ENCODE measurements at places on chromosomes 7 and 10.

GRCh38 chr10:33666686-33667480, 332.4 kb upstream of the NRP1 start:
- no peak for DNase-seq

DNA sequence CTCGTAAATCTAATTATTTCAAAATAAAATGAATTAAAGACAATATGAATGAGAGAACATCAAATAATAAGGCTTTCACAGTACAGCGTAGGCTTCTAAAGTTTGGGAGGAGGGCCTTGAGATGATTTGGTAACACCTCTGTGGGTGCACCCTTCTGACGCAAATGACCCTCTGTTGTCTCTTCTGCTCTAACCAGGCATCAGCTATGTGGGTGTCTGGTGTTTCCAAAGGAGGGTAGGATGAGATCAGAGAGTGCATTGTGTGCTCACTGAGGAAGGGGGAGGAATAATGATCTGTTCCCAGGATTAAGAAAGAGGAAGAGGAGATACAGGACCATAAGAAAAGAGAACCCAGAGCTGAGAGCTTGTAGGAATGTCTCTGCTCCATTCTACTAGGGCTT, 420.4 kb downstream of the SDK1 start:
- DNase-seq, result no peak

- DNase-seq, result no peak
Measured at GRCh38 chr10:374354-374753, 239.1 kb downstream of the ZMYND11 start.

GRCh38 chr10:26855186-26855585, 5.6 kb downstream of the ABI1 start:
- DNase-seq, result no peak

DNA sequence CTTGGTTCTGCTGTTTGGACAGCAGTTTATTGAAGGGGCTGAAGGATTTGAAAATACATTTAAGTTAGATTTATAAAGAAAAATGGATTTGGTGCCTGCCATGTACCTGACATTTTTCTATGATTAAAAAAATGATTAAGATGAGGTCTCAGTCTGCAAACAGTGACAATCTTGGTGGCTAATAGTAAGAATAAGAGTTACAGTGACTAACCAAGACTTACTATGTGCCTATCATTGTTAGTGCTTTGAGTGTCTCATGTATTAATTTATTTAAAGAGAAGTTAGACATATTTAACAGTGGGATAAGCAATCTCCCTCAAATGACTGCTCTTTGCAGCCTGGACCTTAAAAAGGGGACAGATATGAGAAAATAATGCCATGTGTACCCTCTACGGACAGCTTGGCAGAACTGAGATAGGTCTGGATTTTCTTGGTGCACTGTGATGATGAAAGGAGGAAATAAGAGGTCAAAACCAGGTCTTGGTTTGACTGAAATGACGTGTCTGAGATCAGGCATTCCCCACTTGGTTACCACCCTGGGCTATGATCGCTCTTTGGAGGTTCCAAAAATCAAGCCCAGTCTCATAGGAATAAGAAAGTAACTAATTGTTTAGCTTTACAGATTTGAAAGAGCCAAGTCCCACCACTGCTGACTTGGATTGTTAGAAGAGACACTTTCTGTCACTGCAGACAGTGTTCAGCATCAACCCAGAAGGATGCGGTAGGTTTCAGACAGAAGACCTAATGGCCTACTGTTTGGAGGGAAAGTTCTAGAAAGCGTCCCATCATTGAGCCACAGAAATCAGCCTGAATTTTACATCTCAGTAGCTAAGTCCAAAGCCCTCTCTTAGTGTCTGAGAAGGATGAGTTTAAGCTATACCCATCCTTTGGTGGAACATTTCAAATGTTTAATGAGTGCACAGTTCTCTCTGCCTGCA, 2.1 kb downstream of the CASP7 start:
- no peak for DNase-seq

GRCh38 chr7:68470836-68471435, 1127.3 kb upstream of the AUTS2 start:
- DNase-seq, result no peak

- DNase-seq, result no peak
Measured at GRCh38 chr7:81669476-81670105, 100.3 kb downstream of the HGF start.

- DNase-seq, result no peak
Measured at GRCh38 chr7:128129224-128129864, 98.1 kb upstream of the LRRC4 start.

DNA sequence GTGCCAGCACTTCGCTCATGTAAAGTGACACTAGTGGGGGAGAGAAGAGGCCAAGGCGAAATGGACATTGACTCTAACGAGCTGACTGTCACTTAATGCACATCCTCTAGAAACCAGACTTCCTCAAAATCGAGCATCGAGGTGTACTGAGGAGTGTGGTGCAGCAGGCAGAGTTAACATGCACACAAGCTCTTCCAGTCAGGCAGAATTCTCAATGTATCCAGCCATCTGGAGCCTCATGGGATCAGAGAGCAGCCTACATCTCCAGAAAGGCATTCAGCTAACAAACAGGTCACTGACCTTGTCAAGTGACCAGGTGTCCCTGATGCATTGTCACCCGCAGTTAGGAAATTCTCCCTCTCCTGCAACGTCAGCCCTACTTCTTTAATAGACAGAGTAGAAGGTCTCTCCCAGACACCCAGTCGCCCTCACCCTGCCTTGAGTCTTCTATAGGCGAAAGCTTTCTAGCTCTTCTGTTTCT, 259.8 kb upstream of the AOAH start:
- no peak for DNase-seq

GRCh38 chr7:42940985-42941847, 9.0 kb downstream of the MRPL32 start:
- no peak for DNase-seq

GRCh38 chr10:36373424-36374096, 731.5 kb upstream of the FZD8 start:
- no peak for DNase-seq

- no peak for DNase-seq
Measured at GRCh38 chr7:103124429-103124979, 24.4 kb downstream of the NAPEPLD start.

DNA sequence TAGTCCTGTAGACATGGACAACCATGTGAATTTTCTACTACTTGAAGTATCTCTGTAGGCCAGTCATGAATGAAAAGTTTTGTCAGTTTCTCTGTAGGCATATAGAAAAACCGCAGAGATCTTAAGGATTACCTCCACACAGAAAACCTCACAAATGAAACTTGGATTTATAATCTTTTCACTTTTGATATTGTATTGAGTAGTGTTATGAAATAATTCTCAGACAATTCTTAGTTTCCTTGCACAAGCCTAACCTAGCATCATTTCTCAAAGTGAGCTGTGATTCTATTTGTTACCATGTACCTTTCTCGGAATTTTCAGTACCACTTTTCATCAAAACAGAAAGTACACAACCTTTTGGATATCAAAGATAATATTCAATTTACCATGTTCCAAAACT, 51.4 kb upstream of the OIT3 start:
- no peak for DNase-seq

GRCh38 chr10:6271663-6272062, 68.9 kb downstream of the PFKFB3 start:
- DNase-seq, result no peak

DNA sequence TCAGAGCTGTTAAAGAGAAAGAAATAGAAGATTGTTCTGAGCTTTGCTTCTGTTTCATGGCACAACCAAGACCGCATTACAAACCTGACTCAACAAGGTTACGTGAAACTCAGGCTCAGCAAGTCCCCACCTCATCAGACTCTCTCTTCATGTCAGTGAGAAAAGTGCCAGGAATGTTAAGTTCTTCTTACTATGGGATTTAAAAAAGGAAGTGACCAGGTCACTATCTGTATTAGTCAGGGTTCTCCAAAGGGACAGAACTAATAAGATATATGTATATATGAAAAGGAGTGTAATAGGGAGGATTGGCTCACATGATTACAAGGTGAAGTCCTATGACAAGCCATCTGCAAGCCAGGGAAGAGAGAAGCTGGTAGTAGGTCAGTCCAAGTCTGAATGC, 25.4 kb upstream of the PAPSS2 start:
- DNase-seq, result no peak

DNA sequence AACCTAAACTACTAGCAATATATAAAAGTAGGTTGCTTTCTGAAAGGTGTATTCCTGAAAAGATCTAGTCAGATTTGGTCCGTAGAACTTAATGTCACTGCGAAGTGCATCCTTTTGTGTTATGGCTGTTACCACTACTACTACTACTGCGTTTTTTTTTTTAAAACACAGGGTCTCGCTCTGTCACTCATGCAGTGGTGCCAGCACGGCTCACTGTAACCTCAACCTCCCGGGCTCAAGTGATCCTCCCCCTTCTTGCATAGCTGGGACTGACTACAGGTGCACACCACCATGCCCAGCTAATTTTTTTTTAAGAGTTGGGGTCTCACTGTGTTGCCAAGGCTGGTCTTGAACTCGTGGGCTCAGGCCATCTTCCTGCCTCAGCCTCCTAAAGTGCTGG, 14.5 kb downstream of the WIPI2 start:
- no peak for DNase-seq

DNA sequence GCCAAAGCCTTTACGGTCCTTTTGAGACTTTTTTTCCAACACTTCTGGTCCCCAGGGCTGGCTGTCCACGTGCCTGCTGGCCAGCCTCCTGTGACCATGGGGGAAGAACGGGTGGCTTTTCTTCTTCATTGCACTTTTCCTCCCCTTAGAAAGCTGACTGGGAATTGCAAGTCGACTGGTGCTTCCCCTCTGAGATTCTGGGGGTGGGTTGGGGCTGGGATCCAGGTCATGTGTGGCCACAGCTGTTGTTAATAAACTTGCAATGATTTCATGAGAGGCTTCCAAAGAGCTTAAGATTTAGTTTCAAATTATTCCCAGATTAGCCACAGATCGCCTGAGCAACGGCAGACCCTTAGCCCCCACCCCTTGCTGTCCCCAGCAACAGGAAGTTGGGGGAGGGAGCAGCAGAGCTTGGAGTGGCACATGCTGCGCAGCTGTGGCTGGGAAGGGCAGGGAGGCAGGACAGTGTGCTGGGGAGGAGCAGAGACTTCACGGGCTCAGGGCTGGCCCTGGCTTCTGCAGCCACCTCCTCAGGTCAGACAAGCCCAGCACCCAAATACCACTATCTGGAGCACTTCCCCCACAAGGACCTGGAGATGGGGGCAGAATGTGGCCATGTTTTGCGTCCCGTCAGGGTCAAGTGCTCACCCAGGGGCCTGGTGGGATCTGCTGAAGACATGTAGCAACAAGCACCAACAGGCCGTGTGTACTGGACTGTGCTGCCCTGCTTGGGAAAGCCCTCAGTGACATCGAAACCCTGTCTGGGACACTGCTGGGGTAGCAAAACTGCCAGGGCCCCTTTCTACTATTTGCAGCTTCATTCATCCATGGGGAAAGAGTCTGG, 147.1 kb downstream of the RNF216 start:
- peak; percentile 90 for DNase-seq

GRCh38 chr10:23439452-23439960, 631 bp downstream of the OTUD1 start:
- DNase-seq, result no peak

DNA sequence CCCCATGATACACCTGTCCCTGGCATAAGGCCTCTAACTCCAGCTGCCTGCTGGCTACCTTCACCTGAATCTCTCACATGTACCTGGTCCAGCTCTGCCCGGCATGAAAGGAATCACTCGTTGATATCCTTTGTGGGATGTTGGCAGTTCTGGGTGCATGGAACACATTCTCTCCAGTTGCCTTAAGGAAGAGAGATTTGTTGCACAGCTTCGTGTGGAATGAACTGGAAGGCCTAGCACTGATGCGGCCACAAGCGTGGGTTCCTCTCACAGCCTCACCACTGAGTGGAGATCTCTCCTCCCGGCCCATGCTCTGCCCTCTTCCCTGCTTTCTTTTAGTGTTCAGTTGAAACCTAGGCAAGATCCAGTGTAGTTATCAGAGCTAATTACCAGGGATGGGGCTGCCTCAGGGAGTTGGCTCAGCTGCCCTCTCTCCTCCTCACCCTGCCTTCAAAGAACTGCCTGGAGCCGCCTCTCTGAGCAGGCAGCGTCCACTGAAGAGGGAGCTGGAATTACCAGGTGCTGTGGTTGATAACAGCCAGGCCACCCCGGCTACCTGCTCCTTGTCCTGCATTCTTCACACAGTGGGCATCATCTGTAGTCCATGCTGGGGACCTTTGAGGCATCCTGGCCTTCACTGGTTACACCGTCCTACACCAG, 194.3 kb downstream of the CCDC3 start:
- DNase-seq, result no peak

DNA sequence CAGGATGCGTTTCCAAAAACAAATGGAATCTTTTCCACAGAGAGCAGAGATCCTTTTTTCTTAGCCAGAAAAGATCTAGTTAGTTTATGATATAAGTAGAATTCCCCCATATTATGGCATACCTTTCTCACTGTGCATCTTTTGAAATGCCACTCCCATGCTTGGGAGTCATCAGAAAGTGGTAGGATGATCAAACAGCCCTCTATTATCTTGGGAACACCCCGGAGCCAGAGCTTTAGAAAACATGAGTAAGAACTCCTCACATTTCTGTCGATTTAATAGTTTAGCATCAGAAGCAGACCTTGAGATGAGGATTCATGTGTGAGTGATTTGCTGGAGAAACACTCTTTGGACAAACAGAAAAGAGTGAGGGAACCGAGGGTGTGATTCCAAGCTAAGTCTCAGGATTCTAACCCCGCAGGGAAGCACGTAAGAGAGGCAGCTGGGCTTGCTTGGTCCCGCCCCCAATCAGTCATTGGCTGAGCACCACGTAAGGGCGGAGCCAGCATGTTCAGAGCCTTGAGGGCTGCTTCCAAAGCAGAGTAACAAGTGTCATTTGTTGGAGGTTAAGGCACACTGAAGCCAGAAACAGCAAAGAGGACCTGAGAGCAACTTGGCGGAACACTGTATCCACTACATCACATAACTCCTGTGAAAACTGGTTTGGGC, 43.7 kb upstream of the NXPH1 start:
- DNase-seq, result no peak

DNA sequence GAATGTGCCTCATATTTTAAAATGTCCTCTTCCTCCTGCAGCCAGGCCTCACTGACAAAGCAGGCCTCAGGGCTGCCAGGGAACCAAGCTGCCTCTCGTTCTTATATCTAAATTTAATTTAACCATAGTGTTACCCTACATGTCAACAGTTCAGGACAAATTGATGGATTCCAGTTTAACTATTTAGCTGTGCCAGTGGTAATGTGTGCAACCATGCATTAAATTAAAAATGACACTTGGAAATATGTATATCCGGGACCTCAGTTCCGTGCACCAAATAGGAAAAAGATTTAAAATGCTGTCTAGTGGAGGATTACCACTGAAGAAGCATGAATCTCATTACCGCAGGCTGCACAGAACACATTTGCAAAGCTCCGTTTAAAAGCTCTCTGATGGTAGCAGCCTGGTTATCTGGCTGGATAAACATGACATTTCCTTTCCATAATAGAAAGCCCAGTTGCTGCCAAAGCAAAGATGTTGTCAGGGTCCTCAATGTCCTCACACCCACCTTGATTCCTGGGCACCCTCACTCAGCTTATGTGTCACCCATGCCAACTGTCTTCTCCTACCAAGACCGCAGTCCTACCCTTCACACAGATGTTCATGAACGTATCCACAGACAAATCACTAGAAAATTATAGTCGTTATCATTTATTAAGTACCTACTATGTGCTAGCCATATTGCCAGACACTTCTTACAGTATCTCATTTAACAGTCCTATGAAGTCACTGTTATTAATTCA, 73.3 kb upstream of the FRMD4A start:
- no peak for DNase-seq

GRCh38 chr10:121598263-121599249, at the start of gene FGFR2:
FGFR2 (minus strand) TSS chr10:121598444; CDS start chr10:121593817, 4,627 bp downstream.
- peak; percentile 81 for DNase-seq
